ENCODE measurements at places on chromosomes 3 and 15. TPM values are rescaled to one million over a fixed set of nuclear protein-coding genes. Genes with fewer than 3 reads are reported as not detected.
A peak's percentile ranks its signal among the peaks of the same experiment; 100 is the strongest.

KLHL40 gene
- not detected for total RNA-seq

C3orf80 gene
- total RNA-seq = not detected

CACNA2D2 gene
- 0.42 TPM for total RNA-seq

DNA sequence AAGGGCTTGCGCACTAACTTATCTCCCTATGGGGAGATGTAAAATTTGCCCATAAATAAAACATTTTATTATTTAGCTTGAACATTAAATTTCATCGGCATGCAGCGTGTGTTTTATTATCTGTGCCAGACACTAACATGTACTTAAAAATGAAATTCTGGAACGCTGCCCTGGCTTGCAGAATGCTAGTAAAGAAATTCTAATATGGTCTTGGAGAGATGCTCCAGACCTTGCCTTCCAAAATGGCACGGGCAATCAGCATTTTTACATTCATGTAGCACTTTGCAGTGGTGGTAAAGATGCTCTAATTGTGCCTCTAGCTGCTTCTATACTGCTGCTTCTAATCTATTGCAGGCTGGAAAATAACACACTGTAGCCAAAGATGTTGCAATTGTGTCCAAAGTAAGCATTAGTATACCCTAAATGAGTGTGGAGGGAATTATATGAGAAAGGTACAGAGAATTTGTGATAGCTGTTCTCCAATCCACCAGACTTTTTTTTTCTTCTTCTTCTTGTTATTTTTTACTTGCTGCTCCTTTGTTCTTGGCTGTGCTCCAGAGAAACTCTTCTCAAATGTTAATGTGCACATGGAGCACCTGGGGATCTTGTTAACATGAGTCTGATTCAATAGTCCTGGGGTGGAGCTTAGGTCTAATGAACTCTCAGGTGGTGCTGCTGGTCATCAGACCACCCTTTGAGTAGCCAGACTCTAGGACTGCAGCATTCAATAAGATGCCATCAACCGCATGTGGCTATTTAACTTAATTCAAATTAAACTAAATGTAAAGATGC is 47.3 kb downstream of the CRABP1 start:
- DNase-seq = no peak

- DNase-seq = peak; percentile 96
These were observed 8.9 kb upstream of the MAP3K13 start for GRCh38 chr3:185353823-185354614.

DNA sequence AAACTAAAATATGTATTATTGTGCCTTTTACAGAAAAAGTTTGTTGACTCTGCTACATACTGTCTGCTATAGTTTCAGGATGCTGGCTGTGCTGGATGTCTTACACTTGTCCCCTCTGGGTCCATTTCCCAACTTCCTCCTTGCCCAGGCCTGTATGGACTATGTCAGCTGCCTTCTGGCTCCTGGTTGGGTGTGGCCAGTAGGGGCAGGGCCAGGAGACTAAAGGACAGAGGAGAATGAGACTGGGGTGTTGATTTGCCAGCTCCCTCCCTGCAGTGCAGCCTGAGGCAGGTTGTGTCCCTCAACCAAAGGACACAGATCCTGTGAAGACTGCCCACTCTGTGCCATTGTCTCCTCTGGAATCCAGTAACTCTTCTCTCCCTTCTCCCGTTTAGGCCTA is 90.6 kb upstream of the UBE2E2 start:
- no peak for DNase-seq

Data from HT-29 (cell line).